ENCODE measurements at places on chromosomes 6 and 20.
A peak's percentile ranks its signal among the peaks of the same experiment; 100 is the strongest.

DNA sequence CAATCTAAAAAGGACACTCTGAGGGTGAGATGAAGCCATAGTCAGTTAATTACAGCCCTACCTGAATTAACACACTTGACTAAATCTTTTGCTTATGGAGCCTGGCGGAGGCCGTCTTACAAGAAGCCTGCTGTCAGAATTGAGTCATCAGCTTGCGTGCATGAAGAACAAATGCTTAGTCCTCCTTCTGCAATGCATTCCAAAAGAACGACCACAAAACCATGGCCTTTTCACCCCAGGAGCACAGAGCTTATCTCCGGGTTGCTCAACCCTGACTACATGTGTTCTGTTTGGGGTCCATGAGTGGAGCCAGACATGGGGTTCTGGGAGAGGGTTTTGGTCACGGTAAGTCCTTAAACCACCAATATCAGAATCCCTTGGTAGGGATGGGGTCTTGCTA, 318.1 kb downstream of the CLIC5 start:
- no peak for DNase-seq

DNA sequence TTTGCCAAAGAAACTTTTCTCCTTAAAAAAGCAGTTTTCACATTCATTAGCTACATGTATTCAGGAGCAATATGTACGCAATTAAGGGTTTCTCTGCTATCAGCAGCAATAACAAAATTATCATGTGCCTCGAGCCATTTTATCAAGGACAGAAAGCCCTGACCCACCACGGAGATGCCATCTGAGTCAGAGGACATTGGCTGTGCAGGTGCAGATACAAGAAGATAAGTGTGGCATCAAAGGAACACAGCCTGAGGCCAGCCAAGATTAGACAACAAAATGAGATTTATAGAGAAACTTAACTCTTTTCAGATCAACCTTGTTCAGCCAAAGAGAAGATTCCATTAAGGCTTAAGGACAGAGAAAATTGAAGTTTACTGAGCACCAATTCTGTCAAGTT, 115.2 kb upstream of the LGSN start:
- no peak for DNase-seq

DNA sequence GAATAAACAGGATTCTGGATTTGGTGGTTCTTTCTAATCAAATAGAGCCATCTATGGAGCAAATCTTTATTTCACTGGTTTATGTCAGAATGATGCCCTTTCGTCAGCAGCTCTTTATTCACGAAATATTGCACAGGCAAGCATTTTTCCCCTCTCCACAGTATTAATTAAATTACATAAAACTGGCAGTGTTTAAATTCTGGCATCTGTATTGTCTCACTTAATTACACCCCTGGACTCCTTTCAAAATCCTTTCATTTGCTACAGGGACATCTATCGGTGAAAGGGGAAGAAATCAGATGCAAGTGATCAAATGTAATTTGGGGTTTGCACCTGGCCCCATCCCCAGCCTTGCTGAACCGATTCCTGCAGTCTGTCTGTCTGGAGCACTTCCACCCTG, 801.9 kb downstream of the QKI start:
- no peak for DNase-seq

GRCh38 chr20:16601047-16601446, 27.8 kb upstream of the KIF16B start:
- DNase-seq: no peak

DNA sequence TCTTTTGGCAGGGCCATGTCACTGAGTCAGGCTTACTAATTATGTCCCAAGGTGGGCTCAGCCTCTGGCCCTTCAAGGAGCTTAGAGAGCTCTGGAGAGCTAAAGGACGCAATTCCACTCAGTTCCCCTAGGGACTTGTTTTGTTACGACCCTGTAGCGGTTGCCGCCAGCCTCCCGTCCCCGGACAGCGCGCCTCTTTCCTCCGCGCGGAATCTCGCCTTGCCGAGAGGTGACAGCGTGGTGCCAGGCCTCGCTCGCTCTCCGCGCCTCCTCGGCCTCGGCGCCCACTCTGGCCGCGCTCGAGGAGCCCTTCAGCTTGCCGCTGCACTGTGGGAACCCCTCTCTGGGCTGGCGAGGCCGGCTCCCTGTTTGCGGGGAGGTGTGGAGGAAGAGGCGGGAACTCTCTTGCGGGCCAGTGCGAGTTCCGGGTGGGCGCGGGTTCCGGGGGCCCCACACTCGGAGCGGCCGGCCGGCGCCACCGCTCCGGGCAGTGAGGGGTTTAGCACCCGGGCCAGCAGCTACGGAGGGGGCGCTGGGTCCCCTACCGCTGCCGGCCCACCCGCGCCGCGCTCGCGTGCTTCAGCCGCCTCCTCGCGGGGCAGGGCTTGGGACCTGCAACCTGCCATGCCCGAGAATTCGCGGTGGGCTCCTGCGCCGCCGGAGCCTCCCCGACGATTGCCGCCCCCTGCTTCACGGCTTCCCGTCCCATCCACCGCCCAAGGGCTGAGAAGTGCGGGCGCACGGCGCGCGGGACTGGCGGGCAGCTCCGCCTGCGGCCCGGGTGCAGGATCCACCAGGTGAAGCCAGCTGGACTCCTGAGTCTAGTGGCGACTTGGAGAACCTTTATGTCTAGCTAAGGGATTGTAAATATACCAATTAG, 9.9 kb upstream of the ZNF311 start:
- DNase-seq: no peak

DNA sequence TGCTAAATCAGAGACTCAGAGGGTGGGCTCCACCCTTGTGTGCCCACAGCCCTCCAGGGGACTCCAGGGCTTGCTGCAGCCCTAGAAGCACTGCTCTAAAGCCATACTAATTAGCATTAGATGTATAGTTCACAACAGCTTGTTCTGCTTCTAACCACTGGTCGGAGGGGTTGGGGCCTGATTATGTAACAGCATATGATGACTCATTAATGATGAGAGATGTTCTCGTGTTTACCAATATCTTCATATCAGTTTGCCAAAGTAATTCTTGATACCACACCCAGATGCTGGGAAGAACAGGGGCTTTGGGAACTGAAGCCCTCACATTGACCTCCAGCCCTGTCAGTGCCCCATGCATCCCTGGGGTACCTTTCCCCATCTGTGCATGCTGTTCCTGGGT, 104.1 kb upstream of the FOXA2 start:
- no peak for DNase-seq

DNA sequence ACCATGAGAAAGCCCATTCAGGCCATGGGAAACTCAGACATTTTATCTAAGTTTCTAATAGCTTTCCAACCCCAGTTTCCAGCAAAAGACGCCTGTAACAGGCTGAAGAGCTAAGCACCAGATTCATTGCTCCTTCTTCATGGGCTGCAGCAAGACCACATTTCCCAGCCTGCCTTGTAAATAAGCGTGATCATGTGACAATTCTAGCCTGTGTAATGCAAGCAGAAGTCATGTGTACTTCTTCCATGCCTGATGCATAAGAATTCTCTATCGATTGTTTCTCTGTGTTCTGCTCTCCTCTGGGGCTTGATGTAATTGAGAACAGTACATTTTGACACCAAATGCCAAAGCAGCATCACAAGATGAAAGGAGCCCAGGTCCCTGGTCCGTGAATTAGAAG, 6.8 kb downstream of the PCSK2 start:
- no peak for DNase-seq

- DNase-seq: no peak
Measured at GRCh38 chr20:44279228-44279627, 31.8 kb downstream of the FITM2 start.

DNA sequence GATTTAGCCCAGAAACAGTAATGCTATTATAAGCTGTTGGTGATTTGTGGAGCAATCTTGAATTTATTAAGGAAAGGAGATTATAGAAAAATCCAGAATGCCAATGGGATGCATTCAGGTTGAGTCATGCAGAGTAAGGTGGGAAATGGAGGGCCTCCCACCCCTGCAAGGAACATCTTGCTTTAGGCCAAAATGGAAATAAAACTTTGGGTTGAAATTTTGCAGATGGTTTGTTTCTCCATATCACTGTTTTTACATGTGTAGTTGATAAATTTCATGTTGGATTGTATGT, 152.4 kb downstream of the BCAS1 start:
- DNase-seq: no peak

GRCh38 chr20:50690650-50691572, at the start of gene RIPOR3:
Gene RIPOR3 (minus strand): TSS chr20:50691542. CDS start chr20:50691128, 414 bp downstream.
- no peak for DNase-seq

GRCh38 chr6:13307508-13307995, 20.8 kb downstream of the TBC1D7 start:
- peak; percentile 64 for DNase-seq

GRCh38 chr6:142984386-142984785, 39.4 kb upstream of the HIVEP2 start:
- no peak for DNase-seq

GRCh38 chr6:139335447-139336210, 38.8 kb downstream of the CITED2 start:
- no peak for DNase-seq

DNA sequence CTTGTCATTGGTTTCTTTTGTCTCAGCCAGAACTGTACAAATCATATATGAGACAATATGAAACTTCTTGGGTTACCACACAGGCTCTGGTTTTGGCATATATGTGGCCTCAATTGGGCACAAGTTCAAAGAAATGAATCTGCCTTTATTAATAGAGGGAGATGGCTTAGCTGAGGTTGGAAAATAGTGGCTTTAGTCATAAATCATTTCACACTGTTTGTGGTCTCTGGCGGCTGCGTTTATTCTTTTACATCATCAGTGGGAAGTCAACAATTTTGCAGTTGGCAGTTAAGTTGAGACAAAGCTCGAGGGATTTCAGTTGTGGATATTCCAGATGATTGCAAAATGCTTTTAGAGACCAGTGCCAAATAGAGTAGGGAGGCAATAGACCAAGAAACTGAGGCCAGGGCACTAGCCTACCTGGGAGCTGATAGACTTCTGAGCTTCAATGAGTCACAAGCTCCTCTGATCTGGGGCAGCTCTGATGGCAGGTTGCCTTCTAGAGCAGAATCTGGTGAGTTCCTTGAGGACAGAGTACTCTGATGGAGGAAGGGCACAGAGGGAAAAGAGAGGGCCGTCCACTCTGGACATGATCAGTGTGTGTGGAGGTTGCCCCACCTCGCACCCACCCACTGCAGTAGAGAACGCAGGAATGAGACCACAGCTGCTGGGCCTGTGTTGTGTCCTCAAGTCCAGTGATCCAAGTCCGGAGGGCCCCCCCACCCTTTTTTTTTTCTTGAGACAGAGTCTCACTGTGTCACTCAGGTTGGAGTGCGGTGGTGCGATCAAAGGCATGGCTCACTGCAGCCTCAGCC, 73.5 kb downstream of the ARMC2 start:
- no peak for DNase-seq

DNA sequence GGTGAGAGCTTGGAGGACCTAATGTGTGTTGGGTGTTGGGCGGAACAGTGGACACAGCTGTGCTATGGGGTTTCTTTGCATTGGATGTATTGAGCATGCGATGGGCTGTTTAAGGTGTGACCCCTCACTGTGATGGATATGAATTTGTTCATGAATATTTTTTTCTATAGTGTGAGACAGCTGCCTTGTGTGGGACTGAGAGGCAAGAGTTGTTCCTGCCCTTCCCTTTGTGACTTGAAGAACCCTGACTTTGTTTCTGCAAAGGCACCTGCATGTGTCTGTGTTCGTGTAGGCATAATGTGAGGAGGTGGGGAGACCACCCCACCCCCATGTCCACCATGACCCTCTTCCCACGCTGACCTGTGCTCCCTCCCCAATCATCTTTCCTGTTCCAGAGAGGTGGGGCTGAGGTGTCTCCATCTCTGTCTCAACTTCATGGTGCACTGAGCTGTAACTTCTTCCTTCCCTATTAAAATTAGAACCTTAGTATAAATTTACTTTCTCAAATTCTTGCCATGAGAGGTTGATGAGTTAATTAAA, 3.0 kb downstream of the HLA-A start:
- DNase-seq: no peak

GRCh38 chr6:3534599-3534998, 77.7 kb upstream of the SLC22A23 start:
- no peak for DNase-seq

- DNase-seq: no peak
Measured at GRCh38 chr6:135322427-135323201, 141.5 kb downstream of the MYB start.

GRCh38 chr6:106253731-106254130, 71.8 kb downstream of the ATG5 start:
- DNase-seq: no peak

DNA sequence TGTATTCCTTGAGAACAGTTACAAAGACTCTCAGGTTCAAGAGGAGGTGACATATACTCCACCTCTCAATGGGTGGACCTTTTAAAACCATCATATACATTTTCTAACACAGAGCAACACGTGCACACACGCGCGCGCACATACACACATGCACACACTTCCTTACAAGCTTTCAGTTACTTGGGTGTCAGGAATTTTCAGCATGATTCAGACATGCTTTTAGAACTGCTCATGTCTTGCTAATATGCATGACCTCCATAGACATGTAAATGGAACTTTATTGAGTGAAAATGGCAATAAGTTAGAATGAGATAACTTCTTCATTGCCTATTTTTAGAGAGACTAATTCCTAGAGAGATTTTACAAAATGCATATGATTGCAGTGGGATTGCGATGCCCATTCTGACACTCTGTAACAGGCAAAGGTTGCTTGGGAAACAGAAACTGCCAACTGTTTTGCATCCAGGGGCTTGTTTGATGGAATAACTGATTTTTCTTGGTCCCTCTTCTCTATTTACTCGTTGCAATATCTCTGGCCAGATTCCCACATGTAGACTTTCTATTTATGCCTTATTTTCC, 531.4 kb upstream of the RNF217 start:
- DNase-seq: no peak

DNA sequence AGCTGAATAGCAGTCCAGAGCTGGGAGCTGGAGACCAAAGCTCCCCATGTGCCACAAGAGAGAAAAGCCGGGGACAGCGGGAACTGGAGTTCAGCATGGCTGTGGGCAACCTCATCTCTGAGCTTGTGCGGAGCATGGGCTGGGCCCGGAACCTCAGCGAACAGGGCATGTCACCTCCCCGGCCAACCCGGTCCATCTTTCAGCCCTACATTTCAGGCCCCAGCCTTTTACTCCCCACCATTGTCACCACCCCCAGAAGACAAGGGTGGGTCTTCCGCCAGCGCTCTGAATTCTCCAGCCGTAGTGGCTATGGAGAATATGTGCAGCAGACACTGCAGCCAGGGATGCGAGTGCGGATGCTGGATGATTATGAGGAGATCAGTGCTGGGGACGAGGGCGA, 4.0 kb downstream of the CUL9 start:
- DNase-seq: no peak

DNA sequence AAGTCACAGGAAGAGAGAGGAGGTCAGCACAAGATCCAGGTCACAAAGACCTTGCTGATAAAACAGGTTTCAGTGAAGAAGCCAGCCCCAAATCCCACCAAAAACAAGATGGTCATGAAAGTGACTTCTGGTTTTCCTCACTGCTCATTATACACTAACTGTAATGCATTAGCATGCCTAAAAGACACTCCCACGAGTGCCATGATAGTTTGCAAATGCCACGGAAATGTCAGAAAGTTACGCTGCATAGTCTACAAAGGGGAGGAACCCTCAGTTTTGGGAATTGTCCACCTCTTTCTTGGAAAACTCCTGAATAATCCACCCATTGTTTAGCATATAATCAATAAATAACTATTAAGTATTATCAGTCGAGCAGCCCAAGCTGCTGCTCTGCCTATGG, 427.2 kb downstream of the RFPL4B start:
- DNase-seq: no peak

- no peak for DNase-seq
Measured at GRCh38 chr20:33235696-33236095, at the start of gene BPIFA1. Gene BPIFA1 (plus strand): TSS chr20:33235996. CDS start chr20:33237712, 1,716 bp downstream.

GRCh38 chr20:44649126-44649525, 2.4 kb downstream of the ADA start:
- no peak for DNase-seq

- no peak for DNase-seq
Measured at GRCh38 chr6:133309579-133309978, 68.4 kb downstream of the EYA4 start.

All from glomerular endothelial cell (primary cell).